ENCODE measurements at places on chromosomes 7 and 10.

- H3K36me3 ChIP-seq, result no peaks in the 10 kb centered on the region
- H3K27ac ChIP-seq, result no peak overlapping the region
- no peaks in the 10 kb centered on the region for H3K27me3 ChIP-seq
- H3K4me1 ChIP-seq, result no peaks in the 10 kb centered on the region
These were observed 249.8 kb upstream of the DKK1 start for GRCh38 chr10:52064084-52064845.

- H3K4me3 ChIP-seq, result no peak overlapping the region
- no peaks in the 10 kb centered on the region for H3K4me1 ChIP-seq
- H3K27ac ChIP-seq, result no peak overlapping the region
- H3K27me3 ChIP-seq, result no peaks in the 10 kb centered on the region
- no peak for DNase-seq
These were observed 183.2 kb upstream of the NEBL start for GRCh38 chr10:21080261-21080660.

DNA sequence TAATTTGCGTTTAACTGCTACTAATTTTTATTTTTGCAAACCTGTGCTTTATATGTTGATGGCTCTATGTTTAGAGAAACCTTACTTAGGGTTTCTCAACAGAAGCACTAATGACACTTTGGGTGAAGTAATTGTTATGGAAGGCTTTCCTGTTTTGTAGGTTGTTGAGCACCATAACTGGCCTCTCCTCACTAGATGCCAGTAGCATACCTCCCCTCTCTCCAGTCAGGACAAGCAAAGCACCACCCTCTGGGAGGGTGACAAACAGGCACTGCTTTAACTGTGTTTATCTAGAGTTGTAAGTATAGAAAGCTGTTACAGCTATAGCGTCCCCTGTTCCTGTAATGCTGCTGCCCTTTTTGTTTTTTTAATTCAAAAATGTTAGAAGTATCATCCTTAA lies 60.9 kb downstream of the WAC start:
- H3K4me3 ChIP-seq, result no peak overlapping the region
- no peak for DNase-seq
- no peak overlapping the region for H3K27ac ChIP-seq
- peaks cover 64% of the 10 kb centered on the region for H3K36me3 ChIP-seq
- H3K27me3 ChIP-seq, result no peaks in the 10 kb centered on the region

GRCh38 chr7:50724526-50725520 lies 57.9 kb downstream of the GRB10 start:
- no peak for DNase-seq
- no peaks in the 10 kb centered on the region for H3K27me3 ChIP-seq
- H3K36me3 ChIP-seq, result no peaks in the 10 kb centered on the region
- H3K27ac ChIP-seq, result no peak overlapping the region

- H3K36me3 ChIP-seq, result no peaks in the 10 kb centered on the region
- H3K4me3 ChIP-seq, result peak overlapping the region; percentile 27
- no peaks in the 10 kb centered on the region for H3K27me3 ChIP-seq
These were observed 10.3 kb downstream of the ITPRIP start for GRCh38 chr10:104327745-104328645.

DNA sequence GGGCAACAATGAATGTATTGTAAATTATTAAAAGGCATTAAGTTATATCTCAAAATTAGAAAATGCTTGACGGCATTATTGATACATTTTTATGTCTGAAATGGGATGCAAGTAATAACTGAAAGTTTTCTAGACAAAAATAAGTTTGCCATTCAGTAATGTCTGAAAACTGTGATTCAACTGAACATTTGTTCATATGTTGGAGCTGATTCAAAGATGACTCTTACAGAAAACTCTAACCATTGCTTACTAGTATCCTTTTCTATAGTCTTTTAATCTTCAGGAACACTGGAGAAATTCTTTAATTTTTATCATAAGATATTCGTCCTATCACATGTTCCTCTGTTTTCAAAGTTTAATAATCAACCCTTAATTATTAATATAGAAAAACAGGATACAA lies 71.1 kb upstream of the TFEC start:
- H3K4me3 ChIP-seq, result no peak overlapping the region
- H3K27me3 ChIP-seq, result no peaks in the 10 kb centered on the region
- H3K27ac ChIP-seq, result no peak overlapping the region
- H3K36me3 ChIP-seq, result no peaks in the 10 kb centered on the region

DNA sequence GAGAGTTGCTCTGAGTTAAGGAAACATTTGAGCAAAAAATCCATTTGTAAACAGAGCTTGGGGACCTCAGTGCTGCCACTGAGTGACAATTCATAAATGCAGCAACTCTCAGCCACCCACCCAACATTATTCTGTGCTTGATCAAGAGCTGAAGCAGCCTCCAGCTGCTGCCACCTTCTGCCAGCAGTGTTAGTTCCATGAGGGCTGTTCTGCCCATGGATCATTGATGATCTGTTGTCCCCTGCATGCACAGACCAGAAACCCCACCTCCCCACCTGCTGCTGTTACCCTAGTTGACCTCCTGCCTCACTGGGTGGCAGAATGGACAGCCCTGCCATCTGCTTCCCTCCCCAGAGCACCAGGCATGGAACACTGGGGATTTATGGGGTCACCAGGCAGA lies 305.4 kb downstream of the KCNMA1 start:
- H3K27ac ChIP-seq, result no peak overlapping the region
- no peaks in the 10 kb centered on the region for H3K27me3 ChIP-seq
- no peak for DNase-seq
- H3K4me3 ChIP-seq, result no peak overlapping the region

GRCh38 chr10:71031603-71032002 lies 143.2 kb upstream of the PCBD1 start:
- H3K36me3 ChIP-seq, result no peaks in the 10 kb centered on the region
- DNase-seq, result no peak
- no peak overlapping the region for H3K27ac ChIP-seq
- no peak overlapping the region for H3K4me3 ChIP-seq

DNA sequence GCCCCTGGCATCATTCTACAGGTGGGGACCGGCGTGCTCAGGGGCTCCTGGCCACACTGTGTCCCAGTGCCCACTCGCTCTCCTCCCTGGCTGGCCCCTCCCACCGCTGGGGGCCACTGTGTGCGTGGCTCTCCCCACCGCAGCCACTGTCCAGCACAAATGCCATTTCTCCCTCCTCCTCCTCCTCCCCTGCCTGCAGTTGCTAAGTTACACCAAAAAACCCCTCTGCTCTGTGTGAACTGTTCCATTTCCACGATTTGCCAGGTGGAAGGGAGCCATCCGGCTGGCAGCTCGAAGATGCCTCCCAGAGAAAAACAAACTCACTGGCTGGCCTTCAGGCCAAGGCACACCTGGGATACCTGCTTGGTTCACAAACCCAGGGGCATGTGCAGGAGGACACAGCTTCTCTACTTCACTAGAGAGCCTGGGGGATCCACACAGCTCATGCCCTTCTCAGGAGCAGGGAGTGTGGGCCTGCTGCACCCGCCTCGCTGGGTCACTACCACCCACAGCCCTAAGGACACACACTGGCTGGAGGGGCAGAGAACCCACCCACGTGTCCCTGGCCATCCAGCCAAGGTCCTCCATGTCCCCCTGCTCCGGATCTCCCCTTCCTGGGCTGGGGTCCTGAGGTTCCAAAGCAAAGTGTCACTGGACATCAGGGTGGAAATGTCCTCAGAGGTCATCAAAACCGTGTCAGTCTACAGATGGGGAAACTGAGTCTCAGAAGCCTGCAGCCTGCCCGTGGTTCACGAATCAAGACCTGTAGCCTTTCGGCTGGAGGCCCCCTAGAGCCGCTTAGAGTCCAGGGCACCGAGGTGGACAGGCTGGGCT lies 1.7 kb downstream of the RASGEF1A start:
- no peak overlapping the region for H3K4me3 ChIP-seq
- H3K4me1 ChIP-seq, result no peaks in the 10 kb centered on the region
- H3K27me3 ChIP-seq, result peaks cover 71% of the 10 kb centered on the region
- H3K27ac ChIP-seq, result no peak overlapping the region
- DNase-seq, result no peak

GRCh38 chr7:45156516-45157272 lies 897 bp upstream of the RAMP3 start:
- peaks cover 11% of the 10 kb centered on the region for H3K27me3 ChIP-seq
- H3K36me3 ChIP-seq, result no peaks in the 10 kb centered on the region
- H3K4me1 ChIP-seq, result no peaks in the 10 kb centered on the region
- DNase-seq, result no peak
- H3K4me3 ChIP-seq, result peak overlapping the region; percentile 59

DNA sequence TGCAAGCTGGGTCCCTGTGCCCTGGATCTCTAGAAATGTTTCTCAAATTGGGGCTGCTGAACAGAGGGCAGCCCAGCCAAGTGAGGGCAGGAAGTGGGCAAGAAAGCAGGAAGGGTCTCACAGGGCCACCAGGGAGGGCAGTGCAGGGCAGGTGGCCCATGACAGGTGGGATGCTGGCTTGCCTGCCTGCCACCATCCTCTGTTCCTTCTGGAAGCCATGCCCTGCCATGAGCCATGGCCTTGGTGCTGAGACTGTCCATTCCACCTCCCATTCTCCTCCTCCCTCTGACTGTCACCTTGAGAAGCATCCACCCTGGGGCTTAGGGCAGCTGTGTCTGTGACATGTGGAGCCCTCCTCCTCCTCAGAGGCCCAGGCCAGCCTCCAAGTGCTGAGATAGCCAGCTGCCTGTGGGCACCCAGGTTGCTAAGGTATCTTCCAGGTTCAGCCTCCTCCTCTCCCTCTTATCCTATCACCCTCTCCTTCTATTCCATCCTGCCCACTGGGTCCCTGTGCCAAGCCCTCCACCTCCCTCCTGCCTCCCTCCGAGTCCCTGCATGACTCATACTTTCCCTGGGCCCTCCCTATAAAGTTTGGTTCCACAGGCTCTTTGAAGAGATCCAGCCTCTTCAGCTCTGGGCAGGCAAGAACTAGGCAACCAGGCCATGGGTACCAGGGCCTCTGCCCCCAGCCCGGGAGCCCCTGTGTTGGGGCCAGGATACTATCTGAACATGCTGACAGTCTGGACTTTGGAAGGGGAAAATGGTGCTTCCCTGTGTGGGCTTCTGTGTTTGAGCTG lies 1.3 kb downstream of the VSIR start:
- H3K4me3 ChIP-seq, result peak overlapping the region; percentile 80
- peak overlapping the region; percentile 96 for H3K27ac ChIP-seq
- DNase-seq, result peak; percentile 63

DNA sequence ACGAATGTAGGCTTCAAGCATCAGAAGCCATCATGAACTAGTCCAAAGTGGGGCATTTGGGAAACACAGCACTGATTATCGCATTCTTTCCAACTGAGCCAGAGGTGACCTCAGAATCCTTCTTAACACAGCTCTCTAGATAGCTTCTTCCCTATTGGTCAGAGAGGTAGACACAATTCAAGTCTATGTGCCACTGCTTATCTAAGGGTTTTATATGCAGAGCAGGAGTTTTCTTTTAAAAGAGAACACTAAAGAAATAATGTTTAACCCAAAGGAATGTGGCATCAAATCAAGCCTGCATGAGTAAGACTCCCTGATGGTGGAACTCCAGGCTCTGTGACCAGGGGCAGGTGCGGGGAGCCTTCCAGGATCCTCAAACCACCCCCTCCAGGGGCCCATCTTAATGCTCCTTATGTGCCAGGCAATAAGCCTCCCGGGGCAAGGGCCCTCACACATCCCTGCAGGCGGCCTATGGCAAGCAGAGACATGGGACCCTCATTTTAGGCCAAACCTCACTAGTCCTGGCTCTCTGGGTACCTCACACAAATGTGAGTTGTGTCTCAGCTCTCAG lies 13.8 kb downstream of the HSPA12A start:
- no peak overlapping the region for H3K27ac ChIP-seq
- H3K4me1 ChIP-seq, result no peaks in the 10 kb centered on the region
- DNase-seq, result no peak
- H3K4me3 ChIP-seq, result no peak overlapping the region

GRCh38 chr7:73749931-73750776 lies 11.6 kb upstream of the ABHD11 start:
- no peaks in the 10 kb centered on the region for H3K36me3 ChIP-seq
- H3K4me1 ChIP-seq, result no peaks in the 10 kb centered on the region
- no peak for DNase-seq
- H3K4me3 ChIP-seq, result no peak overlapping the region
- no peak overlapping the region for H3K27ac ChIP-seq
- H3K27me3 ChIP-seq, result no peaks in the 10 kb centered on the region

DNA sequence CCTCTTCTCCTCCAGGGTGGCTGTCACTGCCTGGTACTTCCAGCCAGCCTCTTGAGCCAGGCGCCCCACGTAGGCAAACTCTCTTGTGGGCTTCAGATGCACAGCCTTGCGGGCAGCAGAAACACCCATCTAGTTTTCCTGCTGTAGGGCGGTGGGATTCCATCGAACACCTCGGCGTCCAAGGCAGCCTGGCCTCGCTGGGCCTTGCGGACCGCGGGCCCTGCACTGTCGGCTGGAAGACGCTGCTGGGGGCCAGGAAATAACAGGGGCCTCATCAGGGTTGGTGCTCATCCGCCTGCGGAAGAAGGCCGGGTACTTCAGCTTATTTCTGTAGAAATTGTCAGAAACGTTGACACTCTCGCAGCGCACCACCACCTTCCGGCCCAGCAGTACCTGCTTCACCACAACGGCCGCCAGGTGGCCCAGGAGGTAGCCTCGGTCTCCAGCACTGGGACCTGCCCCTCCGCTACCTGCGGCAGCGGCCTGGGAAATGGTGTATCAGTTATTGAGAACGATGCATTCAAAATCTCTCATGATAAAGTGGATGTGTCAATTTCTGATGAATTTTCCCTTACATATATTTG lies 61.1 kb downstream of the WDFY4 start:
- H3K27ac ChIP-seq, result no peak overlapping the region
- no peaks in the 10 kb centered on the region for H3K27me3 ChIP-seq
- H3K4me3 ChIP-seq, result no peak overlapping the region
- H3K4me1 ChIP-seq, result peaks cover 9% of the 10 kb centered on the region
- no peak for DNase-seq

GRCh38 chr7:36035186-36035585 lies 117.9 kb upstream of the EEPD1 start:
- no peak for DNase-seq
- H3K4me1 ChIP-seq, result peaks cover 36% of the 10 kb centered on the region
- no peaks in the 10 kb centered on the region for H3K27me3 ChIP-seq
- H3K4me3 ChIP-seq, result no peak overlapping the region
- H3K36me3 ChIP-seq, result no peaks in the 10 kb centered on the region
- no peak overlapping the region for H3K27ac ChIP-seq

- no peak overlapping the region for H3K4me3 ChIP-seq
- no peaks in the 10 kb centered on the region for H3K36me3 ChIP-seq
- H3K4me1 ChIP-seq, result no peaks in the 10 kb centered on the region
- H3K27ac ChIP-seq, result no peak overlapping the region
These were observed 401.9 kb upstream of the PHF14 start for GRCh38 chr7:10571759-10572158.

Measured in lower lobe of right lung (tissue), 2 donors.